ENCODE measurements at places on chromosomes 7 and 10.

- DNase-seq, result peak; percentile 77
Observed at GRCh38 chr7:99380823-99381663, 6.5 kb downstream of the ARPC1B start.

DNA sequence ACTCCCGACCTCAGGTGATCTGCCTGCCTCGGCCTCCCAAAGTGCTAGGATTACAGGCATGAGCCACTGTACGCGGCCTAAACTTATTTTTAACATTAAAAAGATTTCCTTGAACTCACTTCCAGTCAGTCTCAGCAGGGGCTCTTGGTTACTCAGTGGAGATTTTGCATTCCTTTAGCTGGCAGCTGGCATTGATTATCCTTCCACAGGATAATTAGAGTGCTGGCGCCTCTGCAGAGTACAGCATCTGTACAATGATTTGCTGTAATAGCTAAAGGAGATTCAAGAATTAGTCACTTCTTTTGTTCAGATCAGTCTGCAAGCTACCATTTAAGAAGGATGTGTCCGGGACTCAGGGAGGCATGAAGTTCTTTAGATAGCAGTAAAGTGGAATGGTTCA lies 125.0 kb upstream of the NPY start:
- no peak for DNase-seq

DNA sequence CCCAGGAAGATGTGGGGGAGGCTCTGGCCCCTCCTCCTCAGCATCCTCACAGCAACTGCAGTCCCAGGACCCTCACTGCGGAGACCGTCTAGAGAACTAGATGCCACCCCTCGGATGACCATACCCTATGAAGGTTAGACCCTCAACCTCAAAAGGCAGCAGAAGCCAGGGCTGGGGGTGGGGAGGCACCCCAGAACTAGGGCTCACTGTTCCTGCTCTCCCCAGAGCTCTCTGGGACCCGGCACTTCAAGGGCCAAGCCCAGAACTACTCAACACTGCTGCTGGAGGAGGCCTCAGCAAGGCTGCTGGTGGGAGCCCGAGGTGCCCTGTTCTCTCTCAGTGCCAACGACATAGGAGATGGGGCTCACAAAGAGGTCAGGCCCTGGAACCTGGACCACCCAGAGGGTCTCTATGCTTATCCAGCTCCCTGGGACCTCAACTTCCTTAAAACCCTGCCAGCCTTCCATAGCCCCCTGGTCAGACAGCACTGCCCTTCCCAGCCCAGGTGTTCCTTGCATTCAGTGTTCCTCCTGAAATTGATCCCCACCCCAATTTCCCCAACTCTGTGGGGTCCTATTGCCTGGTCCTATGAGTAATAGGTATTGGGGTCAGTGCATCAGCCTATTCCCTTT lies 3.7 kb downstream of the SEMA4G start:
- DNase-seq, result no peak

- no peak for DNase-seq
Observed at GRCh38 chr10:133351408-133352318, 4.5 kb downstream of the PRAP1 start.

DNA sequence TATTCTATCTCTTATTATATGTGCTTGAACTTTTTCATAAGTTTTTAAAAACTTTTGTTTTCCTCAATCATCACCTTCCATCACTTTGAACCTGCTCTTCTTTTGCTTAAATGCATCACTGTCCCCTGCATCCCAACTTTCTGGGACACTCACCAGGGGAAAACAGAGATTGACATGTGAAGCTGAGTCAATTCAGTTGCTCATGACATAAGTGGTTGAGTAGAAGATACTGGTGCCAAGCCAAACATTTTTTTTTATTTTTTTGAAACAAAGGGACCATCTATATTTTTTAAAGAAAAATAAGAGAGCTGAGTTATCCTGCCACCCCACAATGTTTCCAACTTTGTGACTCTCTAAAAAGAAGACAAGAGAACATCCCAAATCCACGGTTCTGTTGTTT lies 61.8 kb upstream of the AHR start:
- DNase-seq, result no peak

DNA sequence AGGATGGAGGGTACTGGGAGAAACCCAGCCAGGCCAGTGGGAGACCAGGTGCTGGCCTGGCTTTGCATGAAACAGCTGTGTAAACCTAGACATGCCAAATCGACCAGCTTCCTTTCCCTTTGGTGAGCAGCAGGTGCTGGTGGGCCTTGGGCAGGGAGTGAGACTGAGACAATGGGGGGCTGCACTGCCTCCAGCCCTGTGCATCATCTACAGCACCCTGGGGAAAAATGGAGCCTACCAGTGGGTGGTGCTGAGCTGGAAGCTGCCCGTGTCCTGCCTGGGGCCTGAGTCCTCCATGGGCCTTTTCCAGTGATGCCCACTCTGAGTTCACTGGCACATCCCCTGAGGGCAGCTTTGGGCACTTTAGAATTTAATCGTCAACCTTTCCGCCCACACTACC lies 19.2 kb upstream of the DDC start:
- DNase-seq, result no peak

GRCh38 chr10:8499312-8499711 lies 444.8 kb downstream of the GATA3 start:
- no peak for DNase-seq

GRCh38 chr7:118040562-118040961 lies 143.4 kb upstream of the LSM8 start:
- DNase-seq, result no peak

DNA sequence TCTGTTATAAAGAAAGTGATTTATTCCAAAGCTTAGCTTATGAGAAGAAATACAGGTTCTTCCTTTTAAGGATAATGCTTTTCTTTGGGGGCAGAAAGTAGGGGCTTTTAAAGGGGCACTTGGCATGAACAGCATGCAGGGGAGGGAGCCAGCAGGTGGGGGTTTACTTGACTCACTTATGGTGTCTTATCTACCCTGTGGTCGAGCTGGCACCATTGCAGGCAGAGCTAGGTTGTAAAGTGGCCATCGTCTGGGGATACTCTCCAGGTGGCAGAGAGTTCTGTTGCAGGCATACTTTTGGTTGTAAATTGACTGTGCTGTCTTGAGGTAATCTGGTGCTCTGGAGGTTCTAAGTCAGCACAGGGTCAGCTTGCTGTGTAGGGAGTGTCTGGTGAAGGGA lies 26.3 kb upstream of the IFRD1 start:
- no peak for DNase-seq

DNA sequence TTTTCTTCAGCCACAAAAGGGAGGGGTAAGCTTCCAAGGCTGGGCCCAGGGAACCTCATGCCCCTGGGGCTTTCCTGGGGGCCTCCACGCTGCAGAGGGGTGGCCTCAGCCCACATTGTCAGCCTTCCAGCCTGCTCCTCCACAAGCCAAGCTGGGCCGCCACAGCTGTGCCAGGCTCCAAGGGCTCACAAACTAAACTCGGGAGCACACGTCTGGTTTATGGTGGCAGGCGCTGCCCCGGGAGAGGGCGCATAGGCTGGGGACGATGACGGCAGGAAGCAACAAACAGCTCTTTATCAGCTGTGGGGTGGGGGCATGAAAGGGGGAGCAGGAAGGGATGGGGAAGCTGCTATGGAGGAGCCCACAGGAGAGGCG lies 6.3 kb upstream of the CDH23 start:
- DNase-seq, result no peak

DNA sequence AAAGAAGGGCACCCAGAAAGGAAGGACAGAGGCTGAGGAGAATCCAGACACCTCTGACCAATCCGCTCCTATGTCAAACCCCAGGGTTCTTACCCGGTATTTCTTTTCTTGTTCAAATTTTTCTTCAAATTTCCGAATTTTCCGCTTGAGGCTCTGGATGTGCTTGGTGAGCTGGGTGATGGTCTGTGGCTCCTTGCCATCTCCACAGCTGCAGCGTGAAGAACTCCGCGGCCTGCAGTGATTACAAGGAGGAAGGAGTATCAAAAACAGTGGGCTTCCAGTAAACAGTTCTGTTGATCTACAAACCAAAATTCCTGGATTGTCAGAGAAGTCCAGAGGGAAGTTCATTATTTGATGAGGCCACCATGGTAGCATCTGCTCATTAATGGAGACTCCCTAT lies 92.0 kb downstream of the PHYHIPL start:
- no peak for DNase-seq

GRCh38 chr10:71771821-71772617 lies 1.3 kb downstream of the VSIR start:
- DNase-seq, result peak; percentile 49

DNA sequence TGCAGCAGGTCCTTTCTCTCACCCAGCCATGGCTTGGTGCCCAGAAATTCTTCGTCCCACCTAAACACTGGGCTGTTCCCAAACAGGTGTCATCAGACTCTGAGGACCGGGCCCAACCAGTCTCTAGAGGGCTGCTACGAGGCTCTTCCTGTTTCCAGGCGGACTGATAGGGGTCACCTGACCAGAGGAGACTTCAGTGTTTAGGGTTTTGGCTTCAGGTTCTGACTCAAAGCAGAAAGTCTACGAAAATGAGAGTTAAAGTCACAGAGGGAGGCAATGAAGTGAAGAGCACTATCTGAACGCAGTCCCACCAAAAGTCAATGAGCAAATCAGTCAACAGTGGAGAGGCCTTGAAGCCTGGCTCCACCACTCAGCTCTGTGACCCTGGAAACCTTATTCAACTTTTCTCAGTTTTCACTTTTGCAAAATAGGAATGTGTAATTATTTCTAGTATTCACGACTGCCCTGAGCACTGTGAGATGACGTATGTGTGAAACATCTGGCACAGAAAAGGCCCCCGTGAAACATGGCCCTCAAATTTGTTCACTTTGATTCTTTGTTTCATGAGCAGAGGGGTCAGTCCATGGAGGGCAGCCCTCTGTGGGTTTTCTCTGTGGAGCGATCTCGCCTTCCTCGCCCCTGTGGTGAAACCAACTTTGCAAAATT lies 189.9 kb upstream of the PDE1C start:
- DNase-seq, result no peak

DNA sequence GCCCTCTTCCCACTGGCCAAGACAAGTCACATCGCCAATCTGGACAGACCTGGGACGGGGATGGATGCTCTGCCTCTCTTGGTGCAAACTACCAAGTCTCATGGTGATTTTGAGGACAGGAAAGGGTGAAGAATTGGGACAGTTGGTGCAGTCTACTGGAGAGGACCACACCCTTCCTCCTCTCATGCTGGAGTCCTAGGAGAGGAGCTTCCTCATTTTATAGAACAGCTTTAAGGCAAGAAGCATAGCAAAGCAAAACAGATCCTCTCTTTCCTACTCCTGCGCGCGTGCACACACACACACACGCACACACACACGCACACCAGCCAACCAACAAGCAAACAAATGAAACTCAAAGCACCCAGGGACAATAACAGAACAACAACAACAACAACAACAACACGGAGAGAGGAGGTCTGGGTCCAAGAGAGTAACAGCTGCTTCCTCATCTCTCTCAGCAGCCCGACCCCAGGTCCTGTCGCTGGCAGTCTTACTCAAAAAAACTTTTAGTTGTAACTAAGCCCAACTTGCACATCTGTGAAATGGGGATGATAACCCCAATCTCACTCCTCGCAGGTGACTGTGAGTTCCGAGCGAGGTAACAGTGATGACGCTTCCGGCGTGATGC lies 83.4 kb downstream of the TMEM178B start:
- no peak for DNase-seq

DNA sequence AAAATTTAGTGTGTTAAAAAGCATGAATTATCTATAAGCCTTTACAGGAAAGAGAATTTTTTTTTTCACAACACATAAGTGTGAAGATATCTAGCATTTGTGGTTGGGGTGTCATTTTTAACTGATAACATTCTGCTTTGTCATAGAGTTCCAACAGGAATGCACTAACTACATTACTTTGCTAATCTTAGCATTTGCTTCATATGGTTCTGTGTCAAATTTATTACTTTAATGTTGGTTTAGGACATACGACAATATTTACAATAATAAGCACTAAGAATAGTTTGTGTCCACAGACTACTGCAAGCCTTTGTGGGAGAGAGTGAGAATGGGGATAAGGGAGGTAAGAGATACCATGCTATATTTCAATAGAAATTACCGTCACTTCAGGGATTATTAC lies 40.6 kb upstream of the MAGI2 start:
- no peak for DNase-seq

DNA sequence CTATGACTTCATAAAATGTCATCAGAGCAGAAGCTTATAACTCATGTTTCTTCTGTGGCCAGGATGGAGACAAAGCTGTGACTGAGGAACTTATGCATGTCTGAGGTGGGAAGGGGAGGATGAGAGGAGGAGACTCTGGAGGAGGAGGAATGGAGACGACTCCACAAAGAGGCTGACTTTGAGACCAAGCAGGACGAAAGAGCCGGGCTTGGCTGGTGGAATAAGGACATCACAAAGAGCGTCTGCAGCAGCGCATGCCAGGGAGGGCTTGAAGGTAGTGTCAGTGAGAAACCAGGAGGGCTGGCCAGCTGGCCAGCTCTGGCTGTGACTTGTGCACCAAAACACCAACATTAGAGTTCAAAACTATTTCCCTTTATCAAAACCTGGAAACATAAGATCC lies 6.1 kb upstream of the GDF2 start:
- no peak for DNase-seq

DNA sequence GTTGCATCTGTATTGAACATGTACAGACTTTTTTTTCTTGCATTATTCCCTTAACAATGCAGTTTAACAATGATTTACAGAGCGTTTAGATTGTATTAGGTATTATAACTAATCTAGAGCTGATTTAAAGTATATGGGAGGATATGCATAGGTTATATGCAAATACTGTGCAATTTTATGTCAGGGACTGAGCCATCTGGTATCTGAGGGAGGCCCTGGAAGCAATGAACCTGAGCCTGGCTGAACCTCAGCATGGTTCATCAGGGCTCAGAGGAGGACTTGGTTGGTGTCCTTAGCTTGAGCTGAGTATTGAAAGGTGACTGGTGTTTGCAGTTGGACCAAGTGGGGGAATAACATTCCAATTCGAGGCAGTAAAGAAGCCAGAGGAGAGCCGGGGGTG lies 4.8 kb downstream of the ADCK2 start:
- no peak for DNase-seq

DNA sequence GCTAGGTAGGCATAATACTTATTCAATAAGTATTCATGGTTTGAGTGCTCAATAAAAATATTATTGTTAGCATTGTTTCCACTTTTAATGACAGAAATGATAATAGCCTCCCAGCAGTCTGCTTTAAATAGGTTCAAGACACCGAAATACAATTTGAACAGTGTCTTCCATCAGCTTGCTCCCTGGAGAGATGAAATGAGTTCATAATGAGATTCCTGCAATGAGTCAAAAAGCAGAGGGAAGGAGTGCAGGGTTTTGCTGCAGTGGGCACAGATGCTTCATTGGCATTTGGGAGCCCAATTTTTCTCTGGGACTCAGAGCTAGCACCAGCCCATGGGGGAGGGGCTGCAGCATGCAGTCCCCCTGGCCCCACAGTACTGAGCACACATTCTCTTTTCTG lies 32.6 kb upstream of the CHCHD3 start:
- DNase-seq, result no peak

GRCh38 chr7:33503014-33503413 lies 373.6 kb downstream of the BBS9 start:
- no peak for DNase-seq
